ENCODE measurements at places on chromosomes 7 and 10.

GRCh38 chr7:131241386-131241785 lies 86.3 kb upstream of the MKLN1 start:
- no peaks in the 10 kb centered on the region for H3K36me3 ChIP-seq
- no peak for DNase-seq
- H3K27ac ChIP-seq, result no peak overlapping the region
- H3K4me1 ChIP-seq, result no peaks in the 10 kb centered on the region

- no peaks in the 10 kb centered on the region for H3K27me3 ChIP-seq
- no peak overlapping the region for H3K4me3 ChIP-seq
- H3K36me3 ChIP-seq, result no peaks in the 10 kb centered on the region
- H3K4me1 ChIP-seq, result peaks cover 13% of the 10 kb centered on the region
- DNase-seq, result no peak
These were observed 133.7 kb upstream of the SH2B2 start for GRCh38 chr7:102152672-102153598.

GRCh38 chr10:93815304-93816096 lies 57.8 kb downstream of the LGI1 start:
- H3K4me3 ChIP-seq, result no peak overlapping the region
- H3K27ac ChIP-seq, result no peak overlapping the region
- DNase-seq, result no peak
- H3K36me3 ChIP-seq, result no peaks in the 10 kb centered on the region
- H3K4me1 ChIP-seq, result no peaks in the 10 kb centered on the region

- H3K4me1 ChIP-seq, result no peaks in the 10 kb centered on the region
- no peaks in the 10 kb centered on the region for H3K36me3 ChIP-seq
- H3K4me3 ChIP-seq, result no peak overlapping the region
- no peak overlapping the region for H3K27ac ChIP-seq
These were observed 80.3 kb upstream of the SCIN start for GRCh38 chr7:12490107-12490688.

DNA sequence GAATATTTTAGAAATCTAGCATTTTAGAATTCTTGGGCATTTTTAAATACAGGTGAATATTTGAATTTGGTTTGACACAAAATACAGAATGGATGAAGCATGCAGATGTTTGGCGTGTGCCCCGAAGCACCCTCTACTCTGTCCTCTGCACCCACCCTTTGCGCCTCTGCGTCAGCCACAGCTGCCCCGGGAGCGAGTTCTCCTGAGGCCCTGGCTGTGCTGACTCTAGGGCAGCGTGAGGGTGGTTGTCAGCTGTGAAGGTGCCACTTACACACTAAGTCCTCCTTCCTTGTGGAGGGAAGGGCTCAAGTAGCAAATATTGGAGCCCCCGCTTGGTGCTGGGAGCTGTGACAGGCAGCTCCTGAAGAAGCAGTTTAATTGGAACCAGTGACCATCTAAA lies 48.4 kb downstream of the DAGLB start:
- DNase-seq, result no peak
- H3K4me1 ChIP-seq, result peaks cover 64% of the 10 kb centered on the region
- H3K27me3 ChIP-seq, result no peaks in the 10 kb centered on the region
- H3K27ac ChIP-seq, result peak overlapping the region; percentile 23

GRCh38 chr10:66353422-66353821 lies 572.4 kb upstream of the LRRTM3 start:
- no peaks in the 10 kb centered on the region for H3K27me3 ChIP-seq

DNA sequence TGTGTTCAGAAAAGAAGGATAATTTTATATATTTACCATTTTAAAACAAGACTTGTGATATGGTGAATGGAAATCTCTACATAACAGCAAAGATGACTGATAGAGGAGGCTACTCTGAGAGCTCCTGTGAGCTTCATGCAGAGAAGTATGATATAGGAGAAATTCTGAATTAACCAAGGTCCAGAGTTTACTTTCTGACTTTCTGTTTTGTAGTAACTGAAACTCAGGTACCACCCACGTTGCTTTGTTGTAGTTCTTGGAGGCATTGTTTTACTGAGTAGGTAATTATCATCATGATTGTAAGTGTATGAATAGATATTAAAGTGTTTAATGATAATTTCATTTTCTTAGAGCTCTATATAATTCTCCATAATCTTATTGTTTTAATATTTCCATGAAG lies 18.0 kb upstream of the SFR1 start:
- no peak for DNase-seq
- no peaks in the 10 kb centered on the region for H3K27me3 ChIP-seq
- H3K36me3 ChIP-seq, result no peaks in the 10 kb centered on the region
